ENCODE measurements at places on chromosomes 5 and 9.

- no peak for DNase-seq
These were observed 253.8 kb downstream of the ENC1 start for GRCh38 chr5:74386571-74387334.

- DNase-seq = no peak
These were observed 1.6 kb downstream of the ZNF366 start for GRCh38 chr5:72505539-72506157.

DNA sequence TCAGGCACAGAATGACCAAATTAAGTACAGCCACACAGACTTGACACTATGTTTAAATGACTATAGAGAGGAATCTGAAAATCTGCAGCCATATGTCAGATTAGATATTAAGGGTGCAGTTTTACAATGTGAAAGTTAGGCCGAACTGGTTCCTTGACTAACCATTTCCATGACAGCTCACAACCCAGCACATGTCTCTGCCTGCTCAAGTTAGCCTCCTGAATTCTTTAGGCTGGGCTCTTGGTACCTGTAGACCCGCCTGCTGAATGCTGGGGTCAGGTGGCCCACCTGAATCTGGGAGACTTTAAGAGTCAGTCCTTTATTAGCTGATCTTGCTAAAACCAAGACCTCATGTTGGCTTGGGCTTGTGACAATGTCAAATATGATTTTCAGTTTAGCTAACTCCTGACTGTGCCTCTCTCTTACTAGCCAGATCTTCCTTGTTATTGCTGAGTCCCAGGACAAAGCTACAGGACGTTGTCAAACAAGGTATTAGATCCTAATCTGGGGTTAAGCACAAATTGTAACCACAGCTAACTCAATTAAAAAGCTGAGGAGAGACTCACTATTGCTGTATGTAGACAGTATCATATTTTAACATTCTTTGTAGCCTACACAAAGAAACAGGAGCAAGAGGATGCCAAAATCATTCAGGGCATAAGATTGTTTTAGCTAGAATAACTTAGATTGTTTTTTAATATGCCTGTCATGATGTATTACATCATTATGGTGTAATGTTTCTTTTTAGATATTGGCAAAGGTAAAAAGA lies 490.9 kb downstream of the SEMA5A start:
- DNase-seq = no peak

GRCh38 chr9:77099388-77099787 lies 77.9 kb upstream of the VPS13A start:
- DNase-seq = no peak

DNA sequence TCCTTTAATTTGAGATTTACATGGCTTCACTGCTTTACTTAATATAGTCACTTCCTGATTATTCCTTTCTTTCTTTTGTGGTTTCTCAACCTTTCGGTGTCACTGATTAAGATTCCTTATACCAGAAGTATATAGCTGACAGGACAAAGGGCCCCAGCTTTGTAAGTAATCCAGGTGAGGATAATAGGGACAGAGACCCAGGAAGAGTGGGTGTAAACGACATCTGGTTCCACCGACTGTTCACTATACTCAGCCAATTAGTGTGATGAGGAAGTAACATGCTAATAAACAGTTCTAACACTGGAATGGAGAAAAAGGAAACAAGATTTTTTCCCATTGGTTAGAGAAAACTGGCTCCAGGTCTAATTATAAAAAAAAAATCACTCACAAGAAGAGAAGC lies 286.3 kb upstream of the EFNA5 start:
- DNase-seq = no peak

GRCh38 chr5:16759147-16759773 lies 142.5 kb upstream of the RETREG1 start:
- DNase-seq = no peak

DNA sequence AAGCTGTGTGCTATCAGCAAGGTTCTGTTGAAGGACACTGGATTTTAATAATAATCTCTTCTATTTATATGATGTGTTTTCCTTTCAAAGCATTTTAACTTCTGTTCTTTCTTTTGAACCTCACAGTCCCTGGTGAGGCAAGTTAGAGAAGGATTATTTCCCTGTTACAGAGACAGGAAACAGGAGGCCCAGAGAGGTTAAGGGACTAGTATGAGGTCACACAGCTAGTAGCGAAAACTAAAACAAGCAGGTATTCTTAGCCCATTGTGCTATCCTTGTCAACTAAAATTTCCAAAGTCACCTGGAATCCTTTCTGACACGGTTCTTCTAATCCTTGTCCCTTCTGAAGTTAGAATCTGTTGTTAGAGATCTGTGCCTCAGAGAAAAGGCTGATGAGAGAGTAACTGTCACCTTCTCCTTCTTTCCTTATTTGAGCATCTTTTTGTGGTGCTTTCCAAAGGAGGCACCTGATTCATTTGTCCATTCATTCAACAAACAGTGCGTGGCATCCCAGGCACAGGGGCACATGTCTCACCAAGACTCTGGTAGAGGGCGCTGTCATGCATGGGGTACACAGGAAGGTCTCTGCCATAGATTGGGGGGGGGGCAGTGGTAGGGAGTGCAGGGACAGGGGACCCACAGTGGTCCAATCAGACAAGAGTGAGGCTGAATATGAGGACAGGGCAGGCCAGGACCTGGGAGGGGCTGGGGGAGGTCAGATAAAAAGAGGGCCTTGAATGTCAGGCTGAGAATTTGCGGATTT lies 61.5 kb downstream of the CRB2 start:
- no peak for DNase-seq

DNA sequence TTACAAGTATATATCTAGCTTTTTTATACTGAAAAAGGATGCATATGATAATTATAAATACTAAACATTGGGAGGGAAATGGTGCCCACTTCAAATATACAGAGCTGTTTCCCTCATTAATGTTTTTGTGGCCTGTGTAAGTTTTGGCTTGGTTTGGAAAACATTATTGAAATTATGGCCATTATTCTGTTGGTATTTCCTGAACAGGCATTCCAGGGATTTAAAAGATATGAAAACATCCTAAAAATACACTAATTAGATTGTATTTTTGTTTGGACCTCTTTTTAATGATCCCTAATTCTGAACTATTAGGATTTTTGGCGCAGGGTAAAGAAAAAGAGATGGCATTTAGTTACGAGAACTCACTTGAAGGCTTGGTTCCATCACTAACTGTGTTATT lies 50.9 kb downstream of the CLINT1 start:
- DNase-seq = no peak

- DNase-seq = no peak
These were observed 157.0 kb upstream of the PPP1R2B start for GRCh38 chr5:156693113-156693512.

DNA sequence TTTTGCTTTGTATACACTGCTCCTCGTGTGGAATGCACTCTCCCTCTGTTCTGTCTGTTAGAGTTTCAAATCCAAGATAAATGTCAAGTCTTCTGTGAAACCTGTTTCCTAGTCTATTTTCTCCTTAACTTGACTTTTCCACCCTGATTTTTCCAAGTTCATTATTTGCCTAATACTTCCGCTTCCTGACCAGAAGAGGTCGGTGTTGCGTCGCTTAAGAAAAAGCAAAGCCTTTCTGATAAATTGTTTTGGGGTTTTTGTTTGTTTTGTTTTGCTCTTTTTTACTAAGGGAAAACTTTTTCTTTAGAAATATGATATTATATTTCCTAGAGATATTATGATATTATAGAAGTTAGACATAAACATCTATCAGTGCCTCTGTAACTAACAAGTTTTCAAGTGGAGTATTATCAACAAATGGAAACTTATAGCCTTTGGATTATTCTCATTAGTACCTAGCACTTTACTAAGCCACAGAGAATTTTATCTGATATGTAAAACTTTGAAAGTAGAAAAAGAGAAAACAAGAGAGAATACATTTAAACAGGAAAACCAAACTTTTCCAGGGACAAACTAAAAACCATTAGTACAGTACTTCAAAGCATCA lies 55.8 kb downstream of the PHAX start:
- DNase-seq = peak; percentile 16

- no peak for DNase-seq
These were observed 8.8 kb upstream of the DUSP1 start for GRCh38 chr5:172779691-172780341.

GRCh38 chr5:114448481-114448880 lies 86.6 kb downstream of the KCNN2 start:
- no peak for DNase-seq

DNA sequence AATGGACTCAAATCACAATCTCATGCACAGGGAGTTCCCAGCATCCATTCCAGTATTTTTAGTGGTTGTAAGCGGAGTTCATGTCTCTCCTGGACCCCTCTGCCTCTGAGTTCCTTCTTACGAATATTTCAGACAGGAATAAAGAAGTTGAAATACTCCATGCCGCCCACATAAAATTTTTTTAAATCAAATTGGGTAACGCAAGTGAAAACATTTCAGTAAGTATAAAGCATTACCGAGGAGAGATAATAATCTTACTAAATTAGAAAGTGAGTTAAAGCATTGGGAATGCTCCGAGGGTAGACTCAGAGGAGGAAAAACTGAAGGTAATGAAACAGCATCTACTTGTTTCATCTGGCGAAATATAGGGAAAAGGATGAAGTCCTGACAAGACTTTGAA lies 317.6 kb downstream of the ARRDC3 start:
- DNase-seq = no peak

DNA sequence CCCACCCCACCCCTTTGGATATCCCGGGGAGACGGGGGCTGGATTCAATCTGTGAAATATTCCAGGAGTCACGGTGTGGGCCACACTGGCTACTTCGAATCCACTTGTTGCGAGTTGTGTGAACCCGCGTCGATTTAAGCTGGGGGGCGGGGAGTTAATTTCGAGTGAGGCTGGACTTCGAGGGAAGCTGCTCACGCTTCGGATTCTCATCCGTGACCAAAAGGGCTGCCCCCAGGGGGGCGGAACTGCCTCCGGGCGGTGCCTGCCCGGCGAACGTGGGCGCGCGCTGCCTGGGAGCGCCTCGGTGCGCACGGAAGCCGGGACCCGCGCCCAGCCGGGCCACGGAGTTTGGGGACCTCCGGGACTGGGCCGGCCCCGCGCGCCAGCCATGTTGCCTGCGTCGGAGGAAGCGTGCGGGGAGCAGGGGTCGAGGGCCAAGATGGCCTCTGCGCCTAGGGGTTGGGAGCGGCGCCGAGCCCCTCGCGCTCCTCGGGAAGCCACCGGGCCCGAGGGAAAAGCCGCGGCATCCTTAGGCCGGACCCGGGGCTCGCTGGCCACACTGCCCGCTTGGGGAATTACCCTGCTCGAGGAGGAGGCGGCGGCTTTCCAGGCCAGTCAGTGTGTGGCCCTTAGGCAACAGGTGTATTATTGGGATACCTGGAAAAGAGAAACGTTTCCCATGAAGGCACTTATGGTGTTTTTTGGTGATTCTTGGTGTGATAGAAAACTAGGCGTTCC lies 975 bp downstream of the OCLN start:
- peak; percentile 17 for DNase-seq

DNA sequence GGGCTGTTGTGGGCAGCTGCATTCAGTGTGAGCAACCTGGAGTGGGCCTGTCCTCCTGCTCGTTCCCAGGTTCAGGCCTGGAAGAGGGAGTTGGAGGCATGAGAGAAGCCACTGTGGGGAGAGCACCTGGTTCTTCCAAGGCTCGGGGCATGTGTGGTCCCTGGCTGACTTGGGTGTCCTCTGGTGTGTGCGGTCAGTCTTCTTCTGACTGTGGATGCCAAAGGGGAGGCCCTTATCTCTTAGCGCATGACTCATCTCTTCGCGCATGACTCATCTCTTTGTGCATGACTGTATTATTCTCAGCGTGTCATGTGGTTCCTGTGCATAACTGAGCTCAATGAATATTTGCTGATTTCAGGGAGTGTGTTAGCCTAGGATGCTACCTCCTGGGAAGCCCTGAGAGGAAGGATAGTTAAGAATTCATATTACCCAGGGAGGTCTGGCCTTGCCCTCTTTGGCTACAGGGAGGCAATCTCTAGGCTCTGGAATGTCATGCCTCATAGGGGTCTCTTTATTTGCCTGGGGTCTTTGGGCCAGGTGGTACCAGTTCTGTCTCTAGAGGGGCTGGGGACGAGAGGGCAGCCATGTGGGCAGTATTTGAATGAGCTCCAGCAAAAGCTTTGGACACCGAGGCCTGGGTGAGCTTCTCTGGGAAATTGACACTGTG lies 188.7 kb downstream of the HSPA4 start:
- no peak for DNase-seq

- no peak for DNase-seq
These were observed 244.5 kb upstream of the NMUR2 start for GRCh38 chr5:152649609-152650008.

DNA sequence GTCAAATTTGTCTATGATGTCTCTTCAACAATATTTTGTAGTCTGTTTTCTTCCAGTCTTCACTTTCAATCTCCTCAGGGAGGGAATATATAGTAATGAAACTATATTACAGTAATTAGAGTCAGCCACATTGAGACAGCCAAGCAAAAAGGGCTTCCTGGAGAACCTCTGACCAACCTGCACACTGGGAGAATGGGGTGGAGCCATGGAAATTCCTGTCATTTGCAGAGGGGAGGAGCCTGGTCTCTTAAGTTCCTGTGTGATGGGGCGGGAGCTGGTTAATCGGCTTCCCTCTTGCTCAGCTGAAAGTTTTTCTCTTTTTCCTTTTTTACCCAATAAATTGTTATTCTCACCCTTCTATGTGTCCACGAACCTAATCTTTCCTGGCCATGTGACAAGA lies 1220.0 kb downstream of the PTPRD start:
- no peak for DNase-seq

GRCh38 chr5:51622161-51622790 lies 239.0 kb downstream of the ISL1 start:
- DNase-seq = no peak

DNA sequence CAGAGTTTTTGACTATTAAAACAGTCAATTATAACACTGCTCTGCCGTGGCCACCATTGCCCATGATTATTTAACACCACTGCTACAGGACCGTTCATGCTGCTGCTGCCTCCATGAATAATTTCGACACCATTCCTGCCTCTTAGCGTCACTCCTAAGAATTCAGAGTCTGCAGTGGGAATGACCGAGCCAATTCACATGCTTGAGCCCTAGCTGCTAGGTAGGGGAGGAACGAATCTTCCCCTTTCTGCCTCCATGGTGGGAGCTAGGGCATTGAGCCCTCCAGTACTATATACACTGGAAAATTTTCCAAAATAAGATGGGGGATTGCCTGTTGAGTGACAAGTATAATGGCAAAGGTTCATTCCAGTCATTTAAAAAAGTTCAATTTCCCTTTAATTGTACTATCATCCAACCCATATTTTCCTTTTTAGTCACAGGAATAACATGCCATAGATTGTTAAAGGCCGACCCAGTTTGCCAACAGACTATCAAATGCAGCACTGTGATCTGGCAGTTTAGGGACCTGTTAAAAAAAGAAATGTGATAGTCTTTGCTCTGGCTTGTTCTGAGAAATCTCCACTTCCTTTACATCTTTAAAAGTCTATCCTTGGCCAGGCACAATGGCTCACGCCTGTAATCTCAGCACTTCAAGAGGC lies 13.5 kb upstream of the B4GALT1 start:
- no peak for DNase-seq

- no peak for DNase-seq
These were observed 9.0 kb upstream of the IFNA5 start for GRCh38 chr9:21314152-21314551.

GRCh38 chr5:179619776-179620175 lies 3.7 kb downstream of the HNRNPH1 start:
- DNase-seq = no peak

All from neural crest cell (in vitro differentiated cells).